ENCODE measurements at places on chromosomes 2 and 18.
A peak's percentile ranks its signal among the peaks of the same experiment; 100 is the strongest.

DNA sequence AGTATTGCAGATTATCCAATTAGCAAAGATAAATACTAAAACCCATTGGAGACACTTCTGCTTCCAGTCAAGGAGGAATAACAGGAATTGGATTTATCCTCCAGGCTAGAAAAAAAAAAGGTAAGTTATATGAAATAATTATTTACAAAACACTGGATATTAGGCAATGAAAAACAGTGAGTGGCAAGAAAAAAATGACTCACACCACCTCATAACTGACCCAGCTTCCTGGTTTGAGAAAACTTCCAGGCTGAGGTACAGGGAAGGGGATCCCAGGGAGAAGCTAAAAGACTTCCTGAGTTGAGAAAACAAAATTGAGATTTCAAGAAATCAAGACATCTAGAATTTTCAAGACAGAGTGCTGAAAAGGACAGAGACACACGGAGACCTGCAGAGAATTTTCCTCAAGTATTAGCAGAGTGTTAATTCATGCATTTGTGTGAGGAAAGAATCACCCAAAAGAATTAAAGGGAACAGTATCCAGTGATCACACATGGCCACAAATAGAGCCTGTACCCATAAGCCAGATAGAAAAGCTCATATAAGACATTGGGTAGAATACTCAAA, 17.4 kb downstream of the SRD5A2 start:
- no peak for DNase-seq

GRCh38 chr18:63155169-63155852, 164.3 kb downstream of the BCL2 start:
- DNase-seq: peak; percentile 79

GRCh38 chr2:102444233-102444632, 21.3 kb downstream of the IL18RAP start:
- no peak for DNase-seq

GRCh38 chr2:37583867-37584266, 87.6 kb downstream of the CDC42EP3 start:
- DNase-seq: no peak

GRCh38 chr18:74832999-74833398, 235.3 kb downstream of the ZNF407 start:
- DNase-seq: no peak

DNA sequence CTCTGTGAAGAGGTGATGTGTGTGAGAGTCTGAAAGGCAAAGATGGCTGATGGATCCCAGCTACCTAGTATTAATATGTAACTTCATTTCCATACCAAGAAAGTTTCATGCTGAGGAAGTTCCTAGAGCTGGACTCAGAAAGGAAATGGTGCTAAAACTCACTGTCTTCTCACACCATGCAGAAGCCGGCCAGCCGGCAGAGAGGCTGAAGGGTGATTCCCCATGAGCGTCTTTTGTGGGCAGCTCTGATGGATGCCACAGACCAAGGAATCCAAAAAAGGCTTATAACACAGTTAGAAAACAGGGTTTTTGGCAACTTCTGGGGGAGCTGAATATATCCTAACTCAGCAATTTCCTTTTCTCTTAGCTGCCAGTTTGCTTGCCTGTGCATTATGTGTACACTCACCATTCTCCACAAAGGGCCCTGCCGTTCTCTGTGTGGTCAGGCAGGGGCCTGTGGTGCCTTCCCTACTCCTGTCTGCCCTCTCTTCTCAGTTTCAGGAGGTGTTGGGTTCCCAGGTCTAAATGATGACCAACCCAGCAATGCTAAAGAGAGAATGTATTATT, 289.4 kb downstream of the MTX2 start:
- DNase-seq: no peak

- DNase-seq: no peak
Observed at GRCh38 chr2:205800773-205801172, 118.5 kb downstream of the NRP2 start.
